ENCODE measurements at places on chromosomes 2 and 18. TPM values are rescaled to one million over a fixed set of nuclear protein-coding genes. Genes with fewer than 3 reads are reported as not detected.

DNA sequence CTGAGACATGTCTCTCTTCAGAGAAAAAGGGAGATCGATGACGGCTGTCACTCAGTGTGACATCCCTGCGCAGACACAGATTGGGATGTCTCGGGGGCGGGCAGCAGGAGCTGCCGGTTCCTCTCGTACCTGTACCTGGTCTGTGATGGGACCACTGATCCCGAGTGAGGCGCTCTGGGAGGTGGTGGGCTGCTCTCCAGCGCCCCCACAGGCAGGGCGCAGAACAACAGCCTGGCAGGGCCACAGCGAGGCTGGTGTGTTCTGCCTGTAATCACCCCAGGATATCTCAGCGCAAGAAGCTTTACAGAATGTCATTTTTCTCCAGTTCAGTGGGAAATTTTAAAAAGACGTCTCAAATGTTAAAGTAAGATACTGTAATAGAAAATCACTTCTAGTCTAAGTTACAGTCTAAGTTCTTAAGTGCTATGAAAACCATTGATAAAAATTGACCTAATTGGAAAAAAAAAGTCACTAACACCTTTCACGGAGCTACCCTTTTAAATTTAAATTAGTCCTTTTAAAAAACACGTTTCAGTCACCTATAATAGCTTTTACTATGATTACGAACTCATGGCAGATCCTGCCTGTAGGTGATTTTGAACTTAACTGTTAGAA, 189.8 kb downstream of the SNTG2 start:
- DNase-seq: peak; percentile 70

DNA sequence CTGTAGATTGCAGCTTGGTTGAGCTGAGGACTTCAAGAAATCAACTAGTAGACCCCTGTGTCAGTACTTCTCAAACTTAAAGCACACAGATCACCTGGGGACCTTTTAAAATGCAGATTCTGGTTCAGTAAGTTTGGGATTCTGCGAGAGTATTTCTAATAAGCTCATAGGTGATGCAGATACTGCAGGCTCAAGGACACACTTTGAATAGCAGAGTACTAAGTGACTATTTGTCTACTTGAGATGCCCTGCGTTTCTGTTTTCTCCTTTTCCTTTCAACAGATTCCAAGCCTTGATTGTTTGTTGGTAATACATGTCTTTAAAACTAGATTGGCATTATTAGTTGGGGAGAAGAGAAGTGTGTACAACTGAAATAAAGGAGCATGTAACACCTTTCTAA, 6.7 kb downstream of the MIB1 start:
- no peak for DNase-seq

- DNase-seq: no peak
Observed at GRCh38 chr18:48674758-48675351, 136.0 kb downstream of the CTIF start.

DNA sequence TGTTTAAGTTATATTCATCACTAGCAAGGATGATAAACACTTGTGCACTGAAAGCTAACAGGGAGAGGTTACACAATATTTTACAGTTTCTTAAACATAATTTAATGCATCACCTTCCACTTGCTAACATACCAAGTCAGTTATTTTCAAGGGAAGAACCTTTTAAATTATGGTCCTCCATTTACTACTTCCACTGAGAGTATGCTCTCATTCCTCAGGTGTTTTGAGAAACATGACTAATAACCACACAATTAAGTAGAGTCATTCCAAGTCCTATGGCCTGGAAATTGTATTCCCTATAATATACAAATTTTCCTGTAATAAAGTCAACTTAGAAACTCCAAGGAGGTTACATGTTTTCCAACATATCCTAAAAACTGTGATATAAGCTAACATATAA, 152.3 kb upstream of the STON1 start:
- DNase-seq: no peak

DNA sequence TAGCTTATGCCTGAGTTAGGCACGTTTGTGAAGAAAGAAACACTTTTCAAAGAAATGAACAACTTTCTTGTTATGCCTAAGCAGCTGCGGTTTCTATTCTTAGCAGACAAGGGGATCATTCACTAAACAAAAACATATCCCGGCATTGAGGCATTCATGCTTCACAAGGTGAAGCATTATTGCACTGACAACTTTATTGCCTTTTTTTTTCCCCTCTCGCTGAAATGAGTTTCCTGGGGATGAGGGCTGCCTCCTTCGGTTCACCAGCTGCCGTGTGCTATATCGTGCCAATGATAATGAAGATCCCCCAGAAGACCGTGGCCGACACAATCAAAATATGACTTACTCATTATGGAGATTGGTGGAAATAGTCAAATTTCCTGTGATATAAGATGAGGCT, 288.2 kb upstream of the ST6GAL2 start:
- DNase-seq: no peak

DNA sequence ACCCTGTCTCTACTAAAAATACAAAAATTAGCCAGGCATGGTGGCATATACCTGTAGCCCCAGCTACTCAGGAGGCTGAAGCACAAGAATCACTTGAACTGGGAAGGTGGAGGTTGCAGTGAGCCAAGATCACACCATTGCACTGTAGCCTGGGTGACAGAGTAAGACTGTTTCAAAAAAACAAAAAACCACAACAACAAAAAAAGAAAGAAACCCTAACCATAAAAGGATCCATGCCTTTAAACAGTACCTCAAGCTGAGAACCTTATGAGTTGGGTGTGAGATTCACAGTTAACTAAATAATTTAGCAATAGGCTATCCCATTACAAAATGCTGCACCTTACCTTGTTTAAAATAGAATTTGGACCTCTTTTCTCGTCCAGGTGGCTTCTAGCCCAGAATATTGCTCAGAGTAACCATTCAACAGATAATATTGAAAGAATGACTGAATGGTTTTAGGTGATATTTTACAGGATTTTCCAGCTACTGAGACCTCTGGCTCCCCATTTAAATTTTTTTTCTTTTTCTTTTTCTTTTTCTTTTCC, 6.4 kb downstream of the DPYSL5 start:
- no peak for DNase-seq

DNA sequence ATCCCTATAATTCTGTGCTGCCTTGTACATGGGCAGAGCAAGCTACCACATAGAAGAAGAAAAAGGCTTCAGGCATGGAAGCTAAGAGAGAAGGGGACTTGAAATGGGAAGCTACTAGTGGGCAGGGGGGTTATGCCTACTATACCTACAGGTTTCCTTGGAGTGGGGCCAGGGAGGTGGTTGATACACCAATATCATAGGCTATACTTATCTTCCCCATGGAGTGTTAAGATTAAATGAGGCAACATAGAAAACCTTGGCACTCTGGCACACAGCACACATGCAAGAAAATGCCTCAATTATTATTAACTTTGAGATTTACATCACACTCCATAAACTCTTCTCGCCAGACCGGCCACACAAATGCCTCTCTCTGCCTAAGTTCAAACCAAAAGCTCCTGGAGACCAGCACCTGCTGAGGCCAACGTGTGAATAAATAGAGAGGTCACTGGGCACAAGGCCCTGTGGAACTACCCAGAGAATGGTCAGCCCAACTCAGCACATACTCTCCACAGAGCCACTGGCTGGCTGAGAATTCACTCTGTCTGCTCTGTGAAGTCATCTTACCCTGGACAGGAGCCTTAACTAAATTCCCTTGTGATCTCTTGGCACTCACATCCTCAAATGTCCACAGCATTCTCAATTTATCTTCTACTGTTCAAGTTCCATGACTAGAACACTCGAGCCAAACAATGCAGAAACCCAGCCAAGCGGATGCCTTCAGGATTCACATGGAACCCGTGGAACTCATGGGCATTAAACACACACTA, 498.7 kb downstream of the BCL11A start:
- no peak for DNase-seq

- DNase-seq: no peak
Observed at GRCh38 chr2:215929602-215930335, 83.6 kb downstream of the MREG start.

DNA sequence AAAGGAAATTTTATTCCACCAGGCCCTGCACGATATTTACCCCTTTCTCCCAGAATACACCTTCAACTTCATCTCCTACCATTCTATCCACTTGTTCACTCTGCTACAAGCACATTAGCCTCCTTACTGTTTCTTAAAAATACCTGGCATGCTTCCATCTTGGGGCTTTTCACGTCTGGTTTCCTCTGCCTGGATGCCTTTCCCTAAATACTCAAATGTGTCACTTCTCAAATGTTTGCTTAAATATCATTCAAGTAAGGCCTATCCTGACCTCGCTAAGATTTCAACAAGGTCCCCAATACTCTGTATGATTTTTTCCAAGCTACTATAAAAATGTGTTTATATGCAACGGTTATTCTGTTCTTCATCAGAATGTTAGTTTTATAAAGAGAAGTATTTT, 433.0 kb upstream of the CHAC2 start:
- no peak for DNase-seq

DNA sequence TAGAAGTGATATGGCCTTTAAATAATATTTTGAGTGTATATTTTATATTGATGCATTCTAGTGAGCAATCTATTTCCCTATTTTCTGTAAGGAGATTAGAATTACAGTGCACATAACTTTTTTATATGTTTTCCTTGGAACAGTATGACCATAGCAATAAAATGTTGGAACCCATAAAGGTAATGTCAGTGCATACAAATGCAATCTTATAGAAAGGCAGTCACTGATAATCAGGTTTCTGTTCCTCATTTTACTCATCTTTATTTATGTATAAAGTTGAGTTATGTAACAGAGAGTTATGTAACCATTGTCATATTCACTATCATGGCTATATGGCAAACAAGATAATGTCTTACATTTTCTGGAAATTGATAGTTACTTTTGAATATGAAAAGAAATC, 179.9 kb upstream of the NETO1 start:
- no peak for DNase-seq

GRCh38 chr18:56382541-56382940, 255.9 kb downstream of the TXNL1 start:
- DNase-seq: no peak

DNA sequence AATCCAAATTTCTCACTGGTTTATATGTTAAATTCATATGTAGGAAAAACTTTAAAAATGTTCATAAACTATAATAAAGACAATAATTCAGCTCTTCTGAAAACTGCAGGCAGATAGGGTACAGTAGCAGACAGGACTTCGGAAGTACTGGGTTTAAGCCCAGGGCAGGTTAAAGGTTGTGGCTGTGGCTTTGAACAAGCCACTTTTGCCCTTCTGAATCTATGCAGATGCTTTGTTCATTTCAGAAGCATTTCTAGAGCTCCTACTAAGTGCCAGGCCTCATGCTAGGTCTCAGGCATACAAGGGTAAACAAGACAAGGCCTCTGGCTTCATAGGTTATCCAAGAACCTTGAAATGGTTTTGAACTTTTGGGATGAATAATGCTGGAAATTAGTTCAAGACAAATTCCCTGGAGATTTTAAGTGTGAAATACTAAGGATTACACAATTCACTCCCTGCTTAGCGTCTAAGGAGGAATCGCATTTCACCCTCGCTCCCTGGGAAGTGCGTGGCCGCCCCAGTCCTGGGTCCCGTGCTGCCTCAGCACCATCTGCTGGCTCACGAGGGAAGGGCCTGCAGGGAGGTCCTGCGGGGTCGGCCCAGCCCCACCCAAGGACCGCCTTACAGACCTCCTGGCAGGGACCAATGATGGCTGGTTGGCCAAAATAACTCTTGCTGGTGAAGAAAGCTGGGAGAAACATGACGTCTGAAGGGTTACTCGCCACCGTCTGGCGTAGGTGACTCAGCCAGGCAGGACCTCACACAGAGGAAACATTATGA, 67.7 kb upstream of the L3MBTL4 start:
- DNase-seq: peak; percentile 25

DNA sequence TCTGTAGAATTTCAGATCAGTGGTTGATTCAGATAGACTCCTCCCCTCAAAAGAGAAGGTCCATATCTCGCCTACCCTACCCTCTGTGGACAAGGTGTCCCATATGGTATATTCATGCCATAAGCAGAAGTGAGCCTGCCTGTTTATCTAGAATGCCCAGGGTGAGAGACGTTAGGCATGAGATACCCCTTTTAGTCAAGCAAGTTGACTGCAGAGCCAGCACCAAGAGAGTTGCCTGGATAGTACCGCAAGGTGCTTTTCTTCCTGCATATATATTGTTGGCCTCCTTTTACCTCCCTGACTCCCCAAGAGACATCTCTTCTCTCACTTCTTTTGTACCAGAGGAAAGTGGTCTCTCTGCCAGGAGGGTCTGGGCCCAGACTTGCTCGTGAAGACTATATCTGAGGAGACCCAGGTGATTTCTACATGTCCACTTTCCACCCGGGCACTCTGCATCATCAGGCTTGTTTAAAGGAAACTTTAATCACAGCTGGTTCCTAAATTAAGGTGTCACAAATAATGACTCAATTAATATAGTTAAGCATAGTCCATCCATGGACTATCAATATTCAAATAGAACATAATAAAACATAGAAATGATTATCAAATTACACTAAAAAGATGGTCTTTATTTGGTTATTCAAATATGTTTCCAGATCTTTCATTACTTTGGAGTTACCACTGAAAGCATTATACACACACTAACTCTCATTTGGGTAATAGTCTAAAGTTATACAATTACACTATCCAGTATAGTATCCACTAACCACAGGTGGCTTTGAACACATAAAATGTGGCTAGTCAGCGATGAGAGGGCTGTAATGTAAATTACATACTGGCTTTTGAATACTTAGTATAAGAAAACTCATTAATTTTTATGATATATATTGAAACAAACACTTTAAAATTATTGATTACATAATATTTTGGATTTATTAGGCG, 4.1 kb downstream of the ITGA4 start:
- peak; percentile 26 for DNase-seq

DNA sequence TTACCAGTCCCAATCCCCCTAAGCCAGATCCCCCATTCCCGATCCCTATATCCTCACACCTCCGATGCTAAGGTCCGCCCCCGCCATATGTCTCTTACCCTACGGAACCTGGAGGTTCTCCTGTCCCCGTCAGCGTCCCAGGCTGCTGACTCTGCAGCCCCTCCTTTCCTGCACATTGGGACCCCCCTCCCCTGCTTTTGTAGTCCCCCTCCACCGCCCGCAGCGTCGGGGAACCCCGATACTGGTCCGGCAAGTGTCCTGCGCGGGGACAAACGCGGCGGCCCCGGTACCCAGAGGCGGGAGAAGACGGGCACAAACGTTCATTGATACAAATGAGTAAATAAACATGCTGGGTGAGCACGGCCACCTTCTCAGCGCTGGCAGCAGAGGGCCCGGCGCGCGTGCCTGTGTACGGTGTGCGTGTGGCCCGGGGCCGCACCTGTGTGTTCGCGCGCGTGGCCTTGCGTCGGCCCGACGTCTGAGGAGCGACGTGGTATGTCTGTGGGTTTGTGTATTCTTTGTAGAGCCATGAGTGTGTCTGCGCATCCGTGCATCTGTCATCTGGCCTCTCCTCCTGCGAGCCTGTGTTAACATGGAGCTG, 2.0 kb upstream of the CYP26B1 start:
- DNase-seq: peak; percentile 37

- no peak for DNase-seq
Observed at GRCh38 chr2:118493213-118493612, 354.2 kb downstream of the EN1 start.

Gene GLI2
- total RNA-seq: not detected

Gene IL36B
- not detected for total RNA-seq

Gene FBXO41
- total RNA-seq: 27.7 TPM

Gene HOXD9
- not detected for total RNA-seq

Data from activated CD4-positive, alpha-beta T cell treated with anti-CD3 and anti-CD28 coated beads for 36 hours (primary cell).